Activated CD8-positive, alpha-beta memory T cell treated with anti-CD3 and anti-CD28 coated beads for 1 hour (primary cell): ENCODE measurements at places on chromosomes 3 and 15.

GRCh38 chr3:25531971-25532370 is 103.9 kb downstream of the RARB start:
- no peak for DNase-seq

DNA sequence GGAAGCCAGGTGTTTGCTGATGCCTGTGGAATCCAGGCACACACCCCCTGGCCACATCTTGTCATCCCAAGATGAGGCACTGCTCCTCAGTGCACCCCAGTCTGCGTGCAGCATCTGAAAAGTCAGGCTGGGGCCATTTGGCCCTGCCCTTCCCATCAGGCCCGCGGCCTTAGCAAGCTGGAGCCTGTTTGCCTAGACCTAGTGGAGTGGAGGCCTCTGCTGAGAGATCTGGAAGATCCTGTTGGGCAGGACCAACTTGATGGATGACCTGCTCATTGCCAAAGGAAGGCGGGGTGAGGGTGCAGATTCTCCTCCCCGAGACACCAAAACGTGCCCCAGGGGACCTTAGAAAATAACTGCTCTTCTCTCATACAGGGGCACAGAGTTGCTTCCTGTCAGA is 220.2 kb downstream of the SHQ1 start:
- DNase-seq, result no peak

- DNase-seq, result no peak
These were observed 33.2 kb downstream of the ABHD2 start for GRCh38 chr15:89121414-89121813.

DNA sequence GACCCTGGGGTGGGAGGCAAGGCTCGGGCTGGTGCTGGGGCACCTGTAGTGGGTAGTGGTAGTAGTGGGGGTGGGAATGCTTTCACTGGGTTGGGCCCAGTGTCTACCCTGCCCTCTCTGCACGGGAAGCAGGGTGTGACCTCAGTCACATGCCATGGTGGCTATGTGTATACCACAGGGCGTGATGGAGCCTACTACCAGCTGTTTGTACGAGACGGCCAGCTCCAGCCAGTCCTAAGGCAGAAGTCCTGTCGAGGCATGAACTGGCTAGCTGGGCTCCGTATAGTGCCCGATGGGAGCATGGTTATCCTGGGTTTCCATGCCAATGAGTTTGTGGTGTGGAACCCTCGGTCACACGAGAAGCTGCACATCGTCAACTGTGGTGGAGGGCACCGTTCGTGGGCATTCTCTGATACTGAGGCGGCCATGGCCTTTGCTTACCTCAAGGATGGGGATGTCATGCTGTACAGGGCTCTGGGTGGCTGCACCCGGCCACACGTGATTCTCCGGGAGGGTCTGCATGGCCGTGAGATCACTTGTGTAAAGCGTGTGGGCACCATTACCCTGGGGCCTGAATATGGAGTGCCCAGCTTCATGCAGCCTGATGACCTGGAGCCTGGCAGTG is 5.2 kb downstream of the DALRD3 start:
- no peak for DNase-seq

- DNase-seq, result no peak
These were observed 2.7 kb downstream of the RPL22L1 start for GRCh38 chr3:170867143-170867937.

GRCh38 chr15:48086576-48086975 is 34.2 kb upstream of the SLC24A5 start:
- DNase-seq, result no peak

DNA sequence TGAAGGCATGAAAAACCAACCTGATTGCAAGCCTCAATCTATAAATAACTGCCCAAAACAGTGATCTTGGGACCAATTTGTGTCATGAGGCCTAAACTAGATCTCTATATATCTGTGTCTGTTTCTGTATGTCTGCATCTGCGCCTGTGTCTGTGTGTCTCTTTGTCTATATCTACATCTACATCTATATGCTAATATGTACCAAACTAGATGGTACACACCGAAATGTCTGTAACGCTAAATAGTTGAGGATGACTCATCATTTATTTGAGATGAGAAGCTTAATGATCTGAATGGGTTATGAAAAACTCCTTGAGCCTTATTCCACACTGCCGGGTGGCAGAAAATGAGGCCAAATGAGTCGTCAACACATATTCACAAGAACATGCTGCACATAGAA is 982.3 kb downstream of the ROBO2 start:
- no peak for DNase-seq

GRCh38 chr3:168116279-168116678 is 20.6 kb upstream of the GOLIM4 start:
- DNase-seq, result no peak

GRCh38 chr3:58377168-58377567 is 44.5 kb downstream of the PXK start:
- DNase-seq, result no peak

GRCh38 chr3:19331931-19332330 is 183.6 kb downstream of the KCNH8 start:
- no peak for DNase-seq

- no peak for DNase-seq
These were observed 84.8 kb upstream of the WNT5A start for GRCh38 chr3:55571913-55572312.

DNA sequence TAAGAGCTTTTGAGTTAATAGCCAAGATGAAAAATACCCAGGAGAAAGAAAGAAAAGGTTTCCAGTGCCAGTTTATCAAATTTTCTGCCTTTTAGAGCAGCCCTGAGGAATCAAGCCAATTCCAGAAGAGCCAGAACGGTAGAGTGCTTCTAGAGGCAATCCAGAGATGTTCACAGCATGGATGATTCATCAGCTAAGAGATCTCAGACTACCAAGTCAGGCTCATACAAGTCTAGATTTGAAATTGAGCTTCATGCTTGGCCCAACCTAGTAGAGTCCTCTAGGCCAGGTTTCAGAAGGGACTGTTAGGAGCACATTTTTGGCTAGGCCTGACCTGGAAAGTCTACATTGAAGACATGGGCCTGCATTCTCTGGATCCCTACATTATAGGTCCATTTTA is 15.5 kb downstream of the WDR48 start:
- no peak for DNase-seq

DNA sequence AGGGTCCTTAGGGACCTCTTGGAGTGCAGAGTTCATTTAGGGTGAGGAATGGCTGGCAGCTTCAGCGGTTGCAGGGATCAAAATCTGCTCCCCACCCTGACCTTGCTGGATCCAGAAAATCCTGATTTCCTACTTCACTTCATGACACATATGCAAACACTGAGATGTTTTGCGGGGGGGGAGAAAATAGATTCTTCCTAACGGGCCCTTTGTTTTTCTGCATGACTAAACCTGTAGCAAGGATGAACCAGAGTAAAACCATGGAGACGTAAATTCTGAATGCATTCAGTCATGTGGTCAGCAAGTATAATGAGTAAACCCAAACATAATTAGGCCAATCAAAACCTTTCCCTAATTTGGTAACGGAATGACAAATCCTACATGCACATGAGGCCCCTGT is 20.0 kb upstream of the RBP1 start:
- DNase-seq, result no peak

DNA sequence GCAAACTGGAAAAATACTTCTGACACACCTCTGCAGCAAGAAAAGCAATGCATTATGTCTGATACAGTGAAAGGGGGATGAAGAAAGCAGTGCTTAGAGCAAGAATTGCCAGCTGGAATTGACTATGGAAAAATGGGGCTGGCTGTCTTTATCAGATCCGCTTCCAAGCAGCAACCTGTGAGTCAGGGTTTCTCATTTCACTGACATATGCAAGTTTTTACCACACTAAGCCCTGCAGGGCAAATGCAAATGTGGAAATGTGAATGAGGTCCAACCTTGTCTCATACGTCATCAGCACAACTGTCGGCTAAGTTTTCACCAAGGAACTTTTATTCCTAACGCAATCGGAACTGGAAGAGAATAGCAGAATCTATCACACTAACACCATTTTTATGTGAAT is 172.5 kb upstream of the GADL1 start:
- DNase-seq, result no peak
